ENCODE measurements at places on chromosomes 3 and 15.

- no peak for DNase-seq
- H3K27me3 ChIP-seq, result no peaks in the 10 kb centered on the region
- 0 out of 2 replicates have a peak, but pooled peaks cover 2% of the 10 kb centered on the region for H3K36me3 ChIP-seq
- H3K27ac ChIP-seq, result peak overlapping the region; percentile 30
These were observed 98.6 kb downstream of the OSBPL10 start for GRCh38 chr3:31882431-31882830.

GRCh38 chr3:182533394-182533793 lies 259.9 kb upstream of the ATP11B start:
- no peak for DNase-seq
- peaks cover 13% of the 10 kb centered on the region for H3K4me1 ChIP-seq
- H3K27me3 ChIP-seq, result no peaks in the 10 kb centered on the region
- H3K27ac ChIP-seq, result no peak overlapping the region
- no peak overlapping the region for H3K4me3 ChIP-seq
- H3K36me3 ChIP-seq, result no peaks in the 10 kb centered on the region

DNA sequence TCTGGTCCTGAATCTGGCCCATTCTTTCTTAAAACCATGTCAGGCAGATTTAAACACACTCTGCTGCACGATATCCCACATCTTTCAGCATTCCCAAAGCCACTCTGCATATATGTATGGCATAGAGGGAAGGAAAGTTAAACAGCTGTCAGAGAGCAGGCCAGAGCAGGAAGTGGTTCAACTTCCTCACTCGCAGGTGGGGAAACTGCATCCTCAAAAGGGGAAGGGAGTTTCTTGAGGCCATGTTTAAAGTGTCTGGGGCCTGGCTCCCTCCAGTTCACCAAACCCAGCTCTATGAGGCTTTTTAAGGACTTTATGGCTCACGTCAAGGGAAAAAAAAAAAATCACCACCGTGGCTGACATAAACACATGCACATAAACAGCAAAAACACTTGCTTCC lies 123.1 kb downstream of the OPA1 start:
- H3K36me3 ChIP-seq, result peaks cover 51% of the 10 kb centered on the region
- no peak overlapping the region for H3K4me3 ChIP-seq
- peaks cover 3% of the 10 kb centered on the region for H3K4me1 ChIP-seq
- H3K27me3 ChIP-seq, result peaks cover 8% of the 10 kb centered on the region
- DNase-seq, result no peak
- no peak overlapping the region for H3K27ac ChIP-seq

DNA sequence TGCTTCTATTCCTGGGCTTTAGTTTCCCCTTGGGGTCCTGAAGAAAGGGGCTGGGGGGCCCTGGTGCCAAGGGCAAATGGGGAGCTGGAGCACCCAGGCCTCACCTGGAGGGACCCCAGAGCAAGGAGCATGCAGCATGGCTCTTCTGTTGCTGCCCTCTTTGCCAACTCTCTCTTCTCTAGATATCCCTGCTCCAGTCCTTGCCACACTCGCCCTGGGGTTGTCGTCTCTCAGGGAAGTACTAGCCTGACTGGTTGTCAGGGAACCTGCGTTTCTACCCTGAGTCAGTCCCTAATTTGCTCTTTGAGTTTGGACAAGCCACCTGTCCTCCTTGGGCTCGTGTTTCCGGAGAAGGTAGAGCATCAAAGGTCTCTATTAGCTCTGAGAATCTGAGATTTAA lies 63.7 kb upstream of the UBE2Q2 start:
- peaks cover 34% of the 10 kb centered on the region for H3K27me3 ChIP-seq
- H3K36me3 ChIP-seq, result no peaks in the 10 kb centered on the region
- no peak overlapping the region for H3K27ac ChIP-seq
- peaks cover 26% of the 10 kb centered on the region for H3K4me1 ChIP-seq

- H3K4me3 ChIP-seq, result no peak overlapping the region
- no peak overlapping the region for H3K27ac ChIP-seq
- peaks cover 6% of the 10 kb centered on the region for H3K4me1 ChIP-seq
- DNase-seq, result no peak
- no peaks in the 10 kb centered on the region for H3K27me3 ChIP-seq
These were observed 50.1 kb downstream of the PCSK6 start for GRCh38 chr15:101439285-101439919.

DNA sequence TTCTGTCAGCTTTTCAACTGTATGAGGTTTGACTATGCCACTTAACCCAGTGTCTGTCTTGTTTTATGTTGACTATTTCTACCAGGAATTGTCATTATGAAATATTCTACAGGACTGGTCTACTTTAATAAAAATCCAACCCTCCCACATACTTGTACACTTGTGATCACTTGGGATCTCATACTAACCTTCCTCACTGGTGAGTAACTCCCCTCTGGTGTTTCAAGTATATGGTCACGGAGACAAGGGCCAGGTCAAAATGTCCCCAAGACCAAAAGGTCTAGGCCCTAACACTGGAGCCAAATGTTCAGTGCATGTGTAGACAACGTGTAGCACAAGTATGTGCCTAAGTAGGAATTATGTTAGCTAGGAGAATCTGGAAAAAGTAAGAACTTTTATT lies 122.7 kb upstream of the TJP1 start:
- no peak overlapping the region for H3K4me3 ChIP-seq
- H3K4me1 ChIP-seq, result no peaks in the 10 kb centered on the region
- no peak for DNase-seq

DNA sequence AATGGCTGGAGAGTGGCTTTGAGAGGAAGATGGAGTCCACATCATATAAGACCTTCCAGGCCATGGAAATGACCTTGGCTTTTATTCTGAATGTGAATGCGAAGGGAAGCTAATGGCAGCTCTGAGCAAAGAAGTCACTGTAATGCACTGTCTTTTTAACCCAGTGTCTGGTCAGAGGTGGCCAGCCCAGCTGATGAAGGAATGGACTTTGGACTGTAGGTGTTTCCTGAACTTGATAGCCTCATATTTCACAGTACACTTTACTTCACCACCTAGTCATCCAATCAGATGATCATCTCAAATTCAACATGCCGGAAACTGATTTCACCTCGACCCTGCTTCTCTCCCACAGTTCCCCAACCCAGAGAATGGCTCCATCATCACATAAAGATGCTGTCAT lies 33.4 kb downstream of the DCLK3 start:
- H3K36me3 ChIP-seq, result no peaks in the 10 kb centered on the region
- no peak overlapping the region for H3K27ac ChIP-seq
- no peaks in the 10 kb centered on the region for H3K4me1 ChIP-seq
- H3K4me3 ChIP-seq, result no peak overlapping the region
- no peak for DNase-seq
- H3K27me3 ChIP-seq, result 0 out of 2 replicates have a peak, but pooled peaks cover 2% of the 10 kb centered on the region

GRCh38 chr3:29693863-29694262 lies 413.0 kb downstream of the RBMS3 start:
- 0 out of 2 replicates have a peak overlapping the region, but pooled peaks have one; percentile 61 for H3K27ac ChIP-seq
- H3K27me3 ChIP-seq, result no peaks in the 10 kb centered on the region
- H3K36me3 ChIP-seq, result no peaks in the 10 kb centered on the region
- H3K4me3 ChIP-seq, result no peak overlapping the region

DNA sequence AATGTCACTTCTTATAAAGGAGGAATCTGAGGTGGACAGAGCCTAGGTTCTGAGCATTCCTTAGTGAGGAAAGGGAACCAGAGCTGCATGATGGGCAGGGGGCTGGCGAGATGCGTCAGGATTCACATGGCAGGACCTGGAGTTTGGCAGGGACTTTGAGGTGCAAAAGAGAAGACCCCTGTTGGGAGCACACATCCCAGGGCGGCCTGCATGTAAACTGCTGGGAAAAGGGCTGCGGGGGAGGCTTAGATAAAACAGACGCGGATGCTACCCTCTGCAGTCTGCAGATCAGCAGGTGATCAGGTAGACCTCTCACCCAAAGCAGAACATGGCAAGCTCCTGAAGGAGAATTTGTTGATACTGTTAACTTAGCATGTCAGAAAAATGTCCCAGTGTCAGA lies 168.4 kb downstream of the VGLL4 start:
- H3K4me3 ChIP-seq, result no peak overlapping the region
- peaks cover 28% of the 10 kb centered on the region for H3K4me1 ChIP-seq
- H3K27ac ChIP-seq, result no peak overlapping the region
- no peaks in the 10 kb centered on the region for H3K36me3 ChIP-seq
- no peak for DNase-seq

DNA sequence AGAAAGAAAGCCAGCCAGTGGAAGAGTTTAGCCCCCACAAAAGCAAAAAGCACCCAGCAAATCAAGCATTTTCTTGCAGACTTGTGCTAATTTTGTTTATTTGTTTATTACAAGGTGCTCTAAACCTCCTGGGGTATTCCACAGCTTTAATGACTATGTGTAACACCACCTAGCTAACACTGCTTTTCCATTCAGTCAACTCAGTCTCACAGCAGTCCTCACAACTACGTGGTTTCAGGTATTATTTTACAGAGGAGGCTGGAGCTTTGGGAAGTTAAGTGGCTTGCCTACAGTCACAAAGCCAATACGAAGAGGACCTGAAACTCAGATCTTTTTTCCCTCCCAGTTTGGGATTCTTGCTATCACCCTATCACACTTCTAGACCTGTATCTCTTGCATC lies 14.8 kb downstream of the SOX14 start:
- H3K27ac ChIP-seq, result no peak overlapping the region
- no peak overlapping the region for H3K4me3 ChIP-seq
- H3K4me1 ChIP-seq, result peaks cover 34% of the 10 kb centered on the region
- peaks cover 87% of the 10 kb centered on the region for H3K27me3 ChIP-seq
- no peaks in the 10 kb centered on the region for H3K36me3 ChIP-seq

GRCh38 chr15:45224621-45225217 lies 27.3 kb upstream of the SLC28A2 start:
- H3K4me3 ChIP-seq, result no peak overlapping the region
- peaks cover 8% of the 10 kb centered on the region for H3K27me3 ChIP-seq
- no peaks in the 10 kb centered on the region for H3K36me3 ChIP-seq
- no peak overlapping the region for H3K27ac ChIP-seq
- no peak for DNase-seq
- H3K4me1 ChIP-seq, result no peaks in the 10 kb centered on the region

DNA sequence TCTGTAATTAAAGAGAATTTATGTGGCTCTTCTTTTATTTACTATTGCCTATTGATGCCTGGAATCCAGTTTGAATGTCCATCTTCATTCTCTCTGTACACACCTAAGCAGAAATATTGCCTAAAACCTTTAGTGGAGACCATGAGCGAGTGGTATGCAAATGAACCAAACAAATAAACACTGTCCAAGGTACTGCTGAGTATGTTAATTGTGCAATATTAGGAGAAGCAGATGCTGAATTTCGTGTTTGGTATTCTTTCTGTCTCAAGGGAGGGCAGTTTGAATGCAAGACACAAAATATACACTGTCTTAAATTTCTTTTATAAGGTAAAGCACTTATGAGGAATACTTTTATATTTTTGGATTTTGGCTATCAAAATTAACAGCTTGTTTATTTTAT lies 440.9 kb downstream of the RBMS3 start:
- H3K4me3 ChIP-seq, result no peak overlapping the region
- H3K27me3 ChIP-seq, result no peaks in the 10 kb centered on the region
- H3K4me1 ChIP-seq, result no peaks in the 10 kb centered on the region
- H3K36me3 ChIP-seq, result no peaks in the 10 kb centered on the region
- no peak for DNase-seq

- H3K4me1 ChIP-seq, result peaks cover 32% of the 10 kb centered on the region
- H3K27ac ChIP-seq, result peak overlapping the region; percentile 97
- peak overlapping the region; percentile 98 for H3K4me3 ChIP-seq
- no peaks in the 10 kb centered on the region for H3K27me3 ChIP-seq
- no peak for DNase-seq
- peaks cover 3% of the 10 kb centered on the region for H3K36me3 ChIP-seq
These were observed 902 bp downstream of the CMTM6 start for GRCh38 chr3:32501783-32502117.

DNA sequence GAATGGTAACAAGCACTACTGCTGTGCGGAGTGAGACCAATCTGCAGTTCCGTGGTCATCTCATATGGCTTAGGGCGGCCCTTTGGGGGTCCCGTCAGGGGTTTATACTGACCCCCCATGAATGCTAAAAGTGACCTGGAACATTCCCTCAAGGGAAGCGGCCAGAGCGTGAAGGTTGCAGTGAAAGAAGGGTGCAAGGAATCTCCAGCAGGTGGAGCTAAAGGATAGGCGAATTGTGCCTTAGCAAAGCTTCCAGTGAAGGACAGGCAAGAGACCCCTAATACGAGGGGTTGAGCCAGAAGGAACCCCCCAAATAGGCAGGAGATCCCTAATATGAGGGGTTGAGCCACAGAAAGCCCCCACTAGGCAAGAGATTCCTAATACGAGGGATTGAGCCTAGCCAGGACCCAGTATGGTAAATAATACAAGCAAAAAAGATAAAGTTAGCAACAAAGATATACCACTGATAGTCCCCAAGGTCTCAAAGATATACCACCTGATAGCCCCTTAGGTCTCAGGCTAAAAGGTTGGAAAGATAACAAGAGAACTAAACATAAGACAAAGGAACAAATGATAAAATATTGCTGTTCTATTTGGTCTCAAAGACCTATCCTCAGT lies 32.8 kb downstream of the ZNF589 start:
- H3K27me3 ChIP-seq, result no peaks in the 10 kb centered on the region
- H3K4me3 ChIP-seq, result no peak overlapping the region
- DNase-seq, result peak; percentile 65
- H3K27ac ChIP-seq, result no peak overlapping the region
- peaks cover 57% of the 10 kb centered on the region for H3K36me3 ChIP-seq
- peaks cover 42% of the 10 kb centered on the region for H3K4me1 ChIP-seq

DNA sequence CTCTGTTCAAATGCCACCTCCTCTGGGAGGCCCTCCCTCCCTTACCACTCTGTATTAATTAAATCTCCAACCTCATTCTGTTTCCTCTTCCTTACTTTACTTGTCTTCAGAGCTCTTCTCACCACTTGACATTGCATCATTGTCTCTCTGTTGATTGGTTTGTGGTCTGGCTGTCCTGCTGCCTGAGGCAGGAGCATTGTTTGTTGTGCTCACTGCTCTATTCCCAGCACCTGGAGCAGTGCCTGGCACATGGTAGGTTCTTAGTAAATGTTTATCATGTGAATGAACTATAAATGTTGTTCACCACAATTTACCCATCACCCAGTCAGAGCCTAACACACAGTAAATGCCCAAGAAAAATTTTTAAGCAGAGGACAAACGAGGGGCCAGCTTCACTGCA lies 6.7 kb upstream of the BFSP2 start:
- H3K27ac ChIP-seq, result no peak overlapping the region
- H3K4me3 ChIP-seq, result no peak overlapping the region
- no peak for DNase-seq
- no peaks in the 10 kb centered on the region for H3K27me3 ChIP-seq

- no peaks in the 10 kb centered on the region for H3K27me3 ChIP-seq
- peaks cover 45% of the 10 kb centered on the region for H3K4me1 ChIP-seq
- no peak overlapping the region for H3K4me3 ChIP-seq
- H3K36me3 ChIP-seq, result no peaks in the 10 kb centered on the region
These were observed 16.0 kb downstream of the NEK10 start for GRCh38 chr3:27353221-27353620.

DNA sequence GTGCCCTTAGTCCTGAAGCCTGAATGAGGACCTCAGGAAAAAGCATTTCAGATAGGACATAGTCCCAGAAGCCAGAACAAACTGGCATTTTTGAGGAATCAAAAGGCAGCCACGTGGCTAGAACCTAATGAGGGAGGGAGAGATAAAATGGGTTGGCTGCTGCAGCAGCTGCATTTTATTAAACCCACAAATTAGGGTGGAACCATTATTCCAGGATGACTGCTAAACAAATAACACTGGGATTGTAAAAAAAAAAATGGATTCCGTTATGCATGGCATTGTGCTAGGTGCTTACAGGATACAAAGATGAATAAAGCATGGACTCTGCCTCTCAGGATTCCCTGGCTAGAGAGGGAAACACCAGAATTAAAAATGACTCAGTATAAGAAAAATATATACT lies 141.5 kb downstream of the SATB1 start:
- DNase-seq, result no peak
- no peak overlapping the region for H3K4me3 ChIP-seq
- H3K4me1 ChIP-seq, result peaks cover 16% of the 10 kb centered on the region
- H3K27me3 ChIP-seq, result no peaks in the 10 kb centered on the region

GRCh38 chr15:101049282-101049681 lies 130.1 kb downstream of the LRRK1 start:
- H3K4me1 ChIP-seq, result peaks cover 53% of the 10 kb centered on the region
- H3K36me3 ChIP-seq, result 0 out of 2 replicates have a peak, but pooled peaks cover 2% of the 10 kb centered on the region
- H3K4me3 ChIP-seq, result no peak overlapping the region
- DNase-seq, result no peak
